NCI-H69 (cell line): ENCODE measurements at places on chromosomes 2 and 18.

GRCh38 chr18:43236921-43237320 lies 40.4 kb downstream of the SYT4 start:
- DNase-seq = no peak

DNA sequence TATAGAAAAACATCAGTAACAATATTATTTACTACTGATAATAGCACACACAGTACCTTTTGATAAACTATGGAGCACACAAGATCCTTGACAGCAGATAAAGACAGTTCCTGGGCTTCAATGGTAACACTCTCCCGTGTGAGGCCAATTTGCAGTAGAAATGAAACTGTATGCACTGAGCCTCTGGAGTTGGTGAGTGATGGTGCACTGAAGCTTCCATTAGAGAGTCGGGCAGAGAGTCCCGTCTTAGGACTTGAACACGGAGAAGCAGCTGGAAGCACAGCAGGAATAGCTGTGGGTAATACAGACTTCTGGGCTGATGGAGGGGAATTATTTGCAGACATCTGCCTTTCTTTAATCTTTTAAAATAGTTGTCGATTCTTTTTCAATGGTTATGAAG lies 8.5 kb downstream of the PRKD3 start:
- no peak for DNase-seq

DNA sequence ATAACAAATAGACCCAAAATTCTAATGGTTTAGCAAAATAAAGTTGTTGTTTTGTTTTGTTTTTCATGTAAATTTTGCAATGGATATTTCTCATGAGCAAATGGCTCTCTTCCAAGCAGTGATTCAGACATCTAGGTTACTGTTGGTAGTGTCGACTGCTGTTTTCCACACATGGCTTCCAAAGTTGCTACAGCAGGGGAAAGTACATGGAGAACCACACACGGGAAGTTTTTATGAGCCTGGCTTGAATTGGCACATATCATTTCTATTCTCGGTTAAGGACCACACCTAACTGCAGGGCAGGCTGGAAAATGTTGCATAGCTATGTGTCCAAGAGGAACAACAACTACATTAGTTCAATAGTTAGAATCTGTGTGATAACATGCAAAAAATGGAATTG lies 262.1 kb downstream of the GALNT13 start:
- no peak for DNase-seq

GRCh38 chr2:120710256-120710655 lies 25.4 kb upstream of the GLI2 start:
- DNase-seq = no peak

GRCh38 chr18:13562494-13563029 lies 163.8 kb downstream of the FAM210A start:
- no peak for DNase-seq
